ENCODE measurements at places on chromosomes 13 and 19.

DNA sequence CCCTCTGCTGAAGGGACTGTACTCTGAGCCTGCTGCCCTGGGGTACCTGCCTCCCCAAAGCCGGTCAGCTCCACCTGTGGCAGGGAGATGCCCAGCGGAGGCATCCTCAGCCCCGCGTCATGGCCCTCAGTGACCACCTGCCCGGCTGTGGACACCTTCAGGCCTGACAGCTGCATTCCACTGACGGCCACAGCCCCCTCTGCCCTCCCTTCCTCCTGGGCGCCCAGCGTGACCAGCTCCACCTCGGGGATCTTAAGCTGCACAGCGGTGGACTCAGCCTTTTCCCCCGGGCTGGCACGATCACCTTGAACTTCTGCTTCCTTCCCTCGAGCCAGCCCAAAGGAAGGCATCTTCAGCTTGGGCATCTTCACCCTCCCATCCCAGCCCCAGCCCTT, 4.8 kb upstream of the HIPK4 start:
- DNase-seq, result no peak

DNA sequence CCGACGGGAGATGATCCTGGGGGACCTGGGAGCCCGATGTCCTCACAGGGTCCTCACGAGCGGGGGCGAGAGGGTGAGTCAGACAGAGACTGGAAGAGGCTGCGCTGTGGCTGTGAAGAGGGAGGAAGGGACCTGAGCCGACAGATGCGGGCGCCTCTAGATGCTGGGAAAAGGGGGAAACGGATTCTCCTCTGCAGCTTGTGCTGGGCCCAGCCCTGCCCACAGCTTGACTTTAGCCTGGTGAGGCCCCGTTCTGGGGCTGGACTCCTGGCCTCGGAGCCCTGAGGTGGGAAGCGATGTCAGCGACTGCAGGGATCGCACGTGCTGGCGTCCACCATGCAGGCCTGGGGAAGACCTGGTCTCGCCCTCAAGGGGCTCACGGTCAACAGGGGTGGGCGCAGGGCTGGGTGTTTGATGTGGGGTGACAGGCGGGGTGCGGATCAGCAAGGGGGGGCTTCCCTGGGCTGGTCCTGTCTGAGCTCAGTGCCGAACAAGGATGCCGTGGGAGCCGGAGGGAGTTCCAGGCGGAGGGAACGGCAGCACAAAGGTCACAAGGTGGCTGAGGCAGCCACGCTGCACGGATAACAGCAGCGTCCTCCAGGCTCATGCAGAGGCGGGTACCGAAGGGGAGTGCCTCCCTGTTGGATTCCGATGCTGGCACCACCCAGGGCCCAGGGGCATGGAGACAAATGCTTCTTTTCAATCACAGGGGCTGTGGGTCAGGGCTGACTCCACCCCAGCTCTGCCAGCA, 31.8 kb downstream of the PIP5K1C start:
- no peak for DNase-seq

GRCh38 chr13:29861694-29862110, 11.3 kb upstream of the UBL3 start:
- no peak for DNase-seq

DNA sequence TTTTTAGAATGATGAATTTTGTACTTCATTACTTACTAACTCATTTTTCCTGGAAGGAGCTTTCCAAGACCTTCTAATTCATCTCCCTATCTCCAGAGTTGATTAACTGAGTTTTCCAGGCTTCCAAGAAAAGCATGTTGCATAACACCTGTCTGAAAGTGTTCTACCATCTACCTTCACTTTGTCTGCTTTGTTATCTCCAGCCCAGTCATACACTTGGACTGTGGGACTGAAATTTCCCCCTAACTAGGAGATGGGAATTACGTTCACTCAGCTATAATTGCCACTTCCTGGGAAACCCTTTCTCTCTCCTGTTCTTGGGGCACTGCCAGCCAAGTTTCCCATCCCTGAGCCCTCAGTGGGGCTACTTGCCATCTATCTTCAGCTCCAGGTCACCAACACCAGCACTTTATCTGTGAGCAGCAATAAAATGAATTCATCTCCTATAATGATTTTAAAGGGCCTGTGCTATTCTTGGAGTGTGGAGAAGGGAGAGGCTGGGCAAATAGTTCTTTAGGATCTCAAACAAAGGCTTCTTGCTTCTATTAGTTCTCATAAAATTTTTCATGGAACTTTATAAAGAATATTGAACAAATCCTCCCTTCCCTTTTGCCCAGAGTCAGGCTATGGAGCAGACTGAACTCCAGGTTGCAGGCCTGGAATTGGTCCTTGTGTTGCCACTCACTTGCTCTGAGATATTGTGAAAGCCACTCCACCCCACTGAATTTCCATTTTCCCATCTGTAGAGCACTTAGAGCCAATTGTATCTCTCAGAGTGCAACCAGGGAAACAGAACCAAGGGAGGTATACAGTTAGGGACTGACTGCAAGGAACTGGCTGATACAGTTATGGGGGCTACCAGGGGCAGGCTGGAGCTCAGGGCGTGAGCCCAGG, 17.8 kb upstream of the ATP12A start:
- DNase-seq, result no peak

DNA sequence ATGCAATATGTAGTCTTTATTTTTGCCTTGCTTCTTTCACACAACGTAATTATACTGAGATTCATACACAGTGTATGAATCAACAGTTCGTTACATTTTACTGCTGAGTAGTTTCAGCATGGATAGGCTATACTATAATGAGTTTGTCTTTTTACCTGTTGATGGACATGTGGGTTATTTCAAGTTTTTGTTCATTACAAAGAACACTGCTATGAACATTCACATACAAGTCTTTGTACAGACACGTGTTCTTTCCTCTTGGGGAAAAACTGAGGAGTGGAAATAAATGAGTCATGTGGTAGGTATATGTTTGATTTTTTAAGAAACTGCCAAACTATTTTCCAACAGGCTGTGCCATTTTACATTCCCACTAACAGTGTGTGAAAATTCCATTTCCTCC, 35.1 kb downstream of the ENOX1 start:
- no peak for DNase-seq

- DNase-seq, result no peak
These were observed 826.7 kb downstream of the DIAPH3 start for GRCh38 chr13:59337070-59337469.

DNA sequence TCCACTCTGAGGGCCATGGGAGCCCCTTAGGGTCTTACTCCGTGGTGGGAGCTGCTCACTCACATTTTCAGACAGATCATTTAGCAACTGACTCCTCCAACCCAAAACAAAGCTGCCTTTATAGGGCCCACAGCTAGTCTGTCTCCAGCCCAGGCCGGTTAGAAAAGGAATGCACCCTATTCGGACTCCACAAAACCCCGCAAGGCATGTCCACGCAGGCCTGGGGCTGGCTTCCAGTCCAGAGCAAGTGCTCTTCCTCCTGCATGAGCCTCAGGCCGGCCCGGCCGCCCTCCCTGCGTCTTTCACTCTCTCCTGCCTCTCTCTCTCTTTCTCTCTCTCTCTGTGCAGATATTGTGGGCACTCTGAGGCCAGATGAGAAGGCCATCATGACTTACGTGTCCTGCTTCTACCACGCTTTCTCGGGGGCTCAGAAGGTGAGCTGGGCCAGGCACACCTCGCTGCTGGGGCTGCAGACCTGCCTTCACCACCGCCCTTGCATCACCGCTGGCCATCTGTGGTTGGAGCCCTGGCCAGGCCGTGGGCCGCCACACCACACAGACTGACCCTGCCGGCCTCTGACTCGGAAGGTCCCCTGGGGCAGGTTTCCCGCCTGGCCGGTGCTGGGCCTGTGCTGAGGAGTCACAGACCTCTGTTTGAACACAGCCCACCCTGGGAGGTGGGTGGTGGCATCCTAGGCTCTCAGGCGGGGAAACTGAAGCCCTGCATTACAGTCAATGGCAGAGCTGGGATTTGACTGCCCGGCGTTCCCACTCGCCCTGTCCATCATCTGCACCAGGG, 33.1 kb downstream of the CAPN12 start:
- DNase-seq, result no peak

DNA sequence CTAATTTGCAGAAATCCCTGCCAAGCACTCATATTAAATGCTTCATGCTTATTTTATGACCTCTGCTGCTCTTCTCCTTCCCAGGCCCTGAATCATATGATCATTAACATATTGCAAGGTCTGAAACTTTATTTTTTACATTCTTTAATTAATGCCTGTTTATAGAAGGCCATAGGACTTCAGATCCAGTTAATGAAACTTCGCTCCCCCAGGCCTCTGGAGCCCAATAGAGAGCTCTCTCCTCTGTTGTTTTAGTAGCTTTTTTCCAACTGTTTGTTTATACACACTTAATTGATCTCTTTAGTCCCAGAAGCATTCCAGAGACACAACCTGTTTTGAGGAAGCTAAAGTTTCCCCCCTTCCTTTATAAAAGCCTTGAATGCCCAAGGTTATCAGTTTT, 68.3 kb downstream of the DACH1 start:
- DNase-seq, result no peak

DNA sequence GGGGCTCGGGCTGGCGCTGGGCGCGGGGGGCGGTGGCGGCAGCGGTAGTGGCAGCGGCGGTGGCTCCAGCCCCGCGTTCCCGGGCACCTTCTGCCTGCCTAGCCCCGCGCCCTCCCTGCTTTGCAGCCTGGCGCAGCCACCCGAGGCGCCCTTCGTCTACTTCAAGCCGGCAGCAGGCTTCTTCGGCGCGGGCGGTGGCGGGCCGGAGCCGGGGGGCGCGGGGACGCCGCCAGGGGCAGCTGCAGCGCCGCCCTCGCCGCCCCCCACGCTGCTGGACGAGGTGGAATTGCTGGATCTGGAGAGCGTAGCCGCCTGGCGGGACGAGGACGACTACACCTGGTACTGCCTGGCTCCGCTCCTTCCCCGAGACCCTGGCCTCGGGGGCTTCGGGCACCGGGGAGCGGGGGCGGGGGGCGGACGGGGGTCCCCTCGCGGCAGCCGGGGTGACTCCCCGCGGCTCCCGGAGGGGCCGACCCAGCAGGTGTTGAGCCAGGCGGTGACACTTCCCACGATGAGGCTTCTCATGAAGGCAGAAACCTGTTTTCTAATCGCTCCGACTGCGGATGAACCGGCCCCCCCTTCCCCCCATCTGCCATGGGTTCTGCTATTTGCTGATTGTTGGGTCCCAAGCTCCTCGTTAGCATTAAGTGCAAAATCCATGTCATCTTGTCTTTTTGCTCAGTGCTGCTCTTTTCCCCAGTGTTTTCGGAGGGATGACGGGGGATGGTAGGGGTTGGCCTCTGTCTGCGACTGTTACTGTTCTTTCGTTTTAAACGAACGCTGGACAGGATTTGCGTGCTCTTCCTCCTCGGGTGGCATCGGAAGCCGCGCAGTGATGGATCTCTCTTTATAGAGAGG, 943 bp downstream of the SLAIN1 start:
- DNase-seq, result peak; percentile 48

GRCh38 chr13:52356327-52356726, 49.6 kb downstream of the THSD1 start:
- DNase-seq, result no peak

- DNase-seq, result no peak
These were observed 6.0 kb downstream of the EHD2 start for GRCh38 chr19:47719047-47719859.

DNA sequence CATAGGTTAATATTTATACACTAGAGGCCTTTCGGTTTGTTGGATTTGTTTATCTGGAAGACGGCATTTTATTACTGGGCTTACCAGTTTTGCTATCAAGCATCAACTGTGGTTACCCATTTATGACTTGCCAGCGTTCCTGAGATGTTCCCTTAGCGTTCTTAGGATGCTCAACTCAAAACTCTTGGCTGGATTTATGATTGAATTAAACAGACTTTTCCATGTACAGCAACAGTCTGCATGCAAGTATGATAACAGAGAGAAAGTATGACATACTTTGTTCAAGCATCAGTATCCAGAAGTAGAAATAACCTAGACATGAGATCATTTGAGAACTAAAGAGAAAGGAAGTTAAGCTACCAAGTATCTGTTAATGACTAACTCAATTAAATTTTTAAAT, 29.9 kb upstream of the RNF113B start:
- no peak for DNase-seq

DNA sequence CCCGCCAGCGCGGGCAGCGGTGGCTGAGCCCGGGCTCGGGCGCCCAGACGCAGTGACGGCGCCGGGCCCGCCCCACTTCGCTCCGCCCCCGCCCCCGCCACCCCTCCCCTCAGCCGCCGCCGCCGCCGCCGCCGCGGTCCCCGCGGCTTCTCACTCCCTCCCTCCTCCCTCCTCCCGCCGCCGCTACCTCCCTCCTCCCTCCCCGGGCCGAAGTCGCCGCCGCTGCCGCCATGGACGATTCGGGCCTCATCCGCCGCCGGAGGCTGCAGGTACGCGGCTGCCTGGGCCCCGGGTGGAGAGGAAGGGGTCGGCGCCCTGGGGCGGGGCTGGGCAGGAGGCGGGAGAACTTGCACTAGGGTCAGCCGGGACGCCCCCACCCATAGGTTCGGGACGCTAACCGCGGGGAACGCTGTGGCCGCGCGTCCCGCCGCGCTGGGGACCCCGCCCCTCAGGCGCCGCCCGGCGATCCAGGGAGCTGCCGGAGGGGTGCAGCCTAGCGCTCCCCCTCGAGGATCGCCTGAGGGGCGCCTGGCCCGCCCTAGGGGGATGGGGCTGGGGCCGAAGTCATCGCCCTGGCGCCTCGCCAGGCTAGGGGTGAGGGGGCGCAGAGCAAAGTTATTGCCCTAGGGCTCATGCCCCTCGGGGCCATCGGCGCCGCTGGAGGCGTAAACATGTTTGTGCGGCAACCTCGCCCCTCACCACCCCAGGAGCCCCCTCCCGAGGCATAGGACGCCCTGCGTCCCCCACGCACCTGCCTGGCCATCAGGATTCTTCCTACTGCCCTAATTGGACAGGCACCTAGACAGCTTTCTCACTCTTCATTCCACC, 427 bp downstream of the RTBDN start:
- DNase-seq, result peak; percentile 27

GRCh38 chr13:80259159-80259558, 81.8 kb downstream of the SPRY2 start:
- DNase-seq, result no peak

GRCh38 chr19:56301886-56302620, 12.6 kb downstream of the ZSCAN5A start:
- no peak for DNase-seq

- no peak for DNase-seq
These were observed 51.2 kb upstream of the EEF1AKMT1 start for GRCh38 chr13:20824762-20825476.

DNA sequence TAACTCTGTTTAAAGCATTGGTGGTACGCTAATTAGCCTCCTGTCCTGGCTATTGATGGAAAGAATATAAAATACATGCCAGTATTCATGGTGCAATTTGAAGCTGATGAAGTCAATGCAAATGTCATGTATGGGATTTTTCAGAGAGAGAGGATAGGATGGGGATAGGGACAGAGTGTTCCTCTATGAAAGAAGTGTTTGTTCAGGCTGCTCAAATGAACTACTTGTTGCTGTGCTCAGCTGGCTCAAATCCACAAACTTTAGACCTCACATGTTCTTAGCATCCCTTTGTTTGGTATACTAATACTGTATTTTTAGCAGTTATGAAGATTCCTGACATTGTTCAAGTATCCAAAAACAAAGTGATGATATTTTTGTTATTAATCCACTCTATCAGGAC, 116.5 kb downstream of the SLITRK1 start:
- DNase-seq, result no peak

DNA sequence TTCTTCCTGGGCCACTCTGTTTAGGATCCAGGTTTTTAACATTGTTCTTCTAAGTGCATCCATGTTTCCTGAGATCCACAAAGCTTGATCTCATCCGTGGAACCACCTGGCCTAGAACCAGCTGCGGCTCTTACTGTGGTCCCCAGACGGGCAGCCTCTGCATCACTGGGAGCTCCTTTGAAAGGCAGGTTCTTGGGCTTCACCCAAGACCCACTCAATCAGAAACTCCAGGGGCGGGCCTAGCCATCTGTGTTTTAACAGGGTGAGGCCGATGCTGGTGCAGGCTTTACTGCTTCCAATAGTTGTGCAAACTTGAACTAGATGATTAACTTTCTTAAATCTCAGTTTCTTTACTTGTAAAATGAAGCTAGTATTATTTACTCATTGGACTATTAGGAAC, 605.7 kb downstream of the FGF9 start:
- DNase-seq, result no peak
